ENCODE measurements at places on chromosomes 1 and 21. TPM values are rescaled to one million over a fixed set of nuclear protein-coding genes. Genes with fewer than 3 reads are reported as not detected.

GRCh38 chr1:241817956-241818612, 29.9 kb upstream of the EXO1 start:
- no peak for DNase-seq

- no peak for DNase-seq
Observed at GRCh38 chr1:174276087-174276486, 116.8 kb downstream of the RABGAP1L start.

DNA sequence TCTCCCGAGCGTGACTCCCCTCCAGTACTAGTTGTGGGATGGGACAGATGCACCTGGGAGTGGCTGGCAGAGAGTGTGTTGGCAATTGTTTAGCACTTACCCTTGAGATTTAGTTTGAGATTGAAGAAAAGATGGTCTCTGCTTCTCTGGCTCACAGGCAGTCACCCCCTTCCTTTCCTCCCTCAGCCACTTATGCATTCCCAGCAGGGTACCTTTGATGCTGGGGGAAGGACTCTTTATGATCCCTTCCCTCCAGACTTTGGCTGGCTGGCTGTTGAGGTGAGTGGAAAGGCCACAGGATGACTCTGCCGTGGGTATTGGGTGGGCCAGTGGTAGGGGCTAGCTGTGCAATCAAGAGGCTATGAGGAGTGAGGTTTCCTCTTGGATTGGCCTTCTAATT, 236.8 kb downstream of the CAMTA1 start:
- no peak for DNase-seq

DNA sequence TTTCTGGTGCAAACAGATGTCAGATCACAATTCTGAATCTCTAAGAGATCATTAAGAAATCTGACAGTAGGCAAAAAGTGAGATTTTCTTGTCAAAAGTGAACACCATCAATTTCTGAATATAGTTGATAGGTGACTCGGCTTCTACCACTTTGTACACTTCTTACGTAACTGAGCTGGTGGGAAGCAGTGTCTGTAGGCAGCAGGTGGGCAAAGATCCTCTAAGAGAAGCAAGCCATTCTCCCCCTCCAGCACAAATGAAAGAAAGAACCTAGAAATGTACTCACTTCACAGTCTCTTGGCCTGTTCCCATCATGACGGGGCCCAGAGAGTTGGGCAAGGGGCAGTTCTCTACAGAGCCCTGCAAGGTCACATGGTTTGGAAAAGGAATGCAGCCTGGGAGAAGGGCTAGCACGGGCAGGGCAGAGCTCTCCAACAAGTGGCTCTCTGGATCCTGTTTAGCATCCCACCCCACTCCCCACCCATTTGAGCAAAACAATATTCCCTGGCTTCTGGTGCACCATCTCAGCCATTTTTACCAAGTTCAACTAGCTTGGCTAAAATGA, 412.6 kb downstream of the LTN1 start:
- DNase-seq, result no peak

Gene ETV3L
- not detected for total RNA-seq

Gene COL6A2
- 1,068 TPM for total RNA-seq

Gene NBPF26
- total RNA-seq, result 32.5 TPM

Data from fibroblast of the aortic adventitia (primary cell).